ENCODE measurements at places on chromosomes 1 and 21. TPM values are rescaled to one million over a fixed set of nuclear protein-coding genes. Genes with fewer than 3 reads are reported as not detected.

DNA sequence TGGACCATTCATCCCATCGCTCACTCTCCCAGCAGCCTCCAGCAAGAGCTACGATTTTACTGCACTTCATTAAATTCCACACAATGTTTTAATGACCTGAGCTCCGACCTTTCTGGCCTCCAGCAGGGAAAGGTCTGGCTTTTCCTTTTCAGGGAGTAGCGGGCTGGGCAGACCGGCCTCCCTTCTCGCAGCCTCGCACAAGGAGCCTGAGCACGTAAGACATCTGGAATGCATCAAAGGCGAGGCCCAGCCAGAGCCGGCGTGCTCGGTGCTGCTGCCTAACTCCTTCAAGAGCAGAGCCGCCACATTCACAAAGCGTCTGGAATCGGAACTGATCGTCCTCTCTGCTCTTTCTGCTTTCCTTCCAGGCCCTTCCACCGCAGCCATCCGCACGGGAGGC, 32.5 kb upstream of the FHAD1 start:
- DNase-seq, result peak; percentile 56

DNA sequence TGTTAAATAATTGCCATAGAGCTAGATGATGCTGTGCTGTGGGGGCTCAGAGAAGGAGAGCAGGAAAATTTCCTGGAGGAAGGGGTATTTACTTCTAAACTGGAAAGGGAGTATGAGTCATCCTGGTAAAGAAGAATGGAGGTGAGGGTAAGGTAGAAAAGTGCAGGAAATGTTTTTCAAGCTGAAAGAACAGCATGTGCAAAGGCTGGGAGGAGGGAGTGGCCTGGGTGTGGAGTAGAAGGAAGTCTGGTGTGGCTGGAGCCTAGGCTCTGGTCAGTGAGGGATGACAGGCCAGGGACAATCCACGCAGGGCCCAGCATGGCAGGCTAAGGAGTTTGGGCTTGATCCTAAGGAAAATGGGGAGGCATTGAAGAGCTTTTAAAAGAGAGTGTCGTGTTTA, 45.9 kb downstream of the MATN1 start:
- no peak for DNase-seq

DNA sequence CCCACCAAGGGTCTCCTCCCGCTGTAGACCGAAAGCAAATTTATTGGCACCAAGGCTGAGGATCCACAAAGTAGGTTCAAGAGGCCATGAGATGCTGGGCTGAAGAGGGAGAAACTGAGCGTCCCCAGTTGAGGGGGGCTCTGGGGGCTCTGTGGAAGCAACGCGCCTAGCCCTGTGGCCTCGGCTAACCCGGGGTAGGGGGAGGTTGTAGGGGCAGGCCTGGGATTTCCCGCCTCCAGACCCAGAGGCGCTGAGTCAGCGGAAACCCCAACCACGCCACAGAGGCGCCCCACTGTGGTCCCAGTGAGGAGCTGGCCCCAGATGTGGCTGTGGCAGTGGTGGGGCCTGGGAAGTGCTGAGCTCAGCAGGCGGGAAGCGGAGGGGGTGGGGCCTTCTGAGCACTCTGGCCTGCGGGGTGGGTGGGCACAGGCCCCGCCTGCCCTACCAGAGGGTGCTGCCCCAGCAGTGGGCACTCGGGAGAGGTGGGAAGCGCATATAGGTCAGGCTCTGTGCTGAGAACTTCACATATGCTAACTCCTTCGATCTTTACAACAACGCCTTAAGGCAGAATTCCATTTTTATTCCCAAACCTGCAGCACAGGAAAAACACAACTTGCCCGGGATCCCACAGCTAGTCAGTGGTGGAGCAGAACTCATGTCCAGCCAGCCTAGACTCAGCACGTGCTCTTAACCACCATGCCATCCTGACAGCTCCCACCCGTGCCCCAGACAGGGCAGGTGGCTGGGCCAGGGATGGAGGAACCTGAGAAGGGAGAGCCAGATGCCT, 1.5 kb upstream of the COL16A1 start:
- DNase-seq, result peak; percentile 56

DNA sequence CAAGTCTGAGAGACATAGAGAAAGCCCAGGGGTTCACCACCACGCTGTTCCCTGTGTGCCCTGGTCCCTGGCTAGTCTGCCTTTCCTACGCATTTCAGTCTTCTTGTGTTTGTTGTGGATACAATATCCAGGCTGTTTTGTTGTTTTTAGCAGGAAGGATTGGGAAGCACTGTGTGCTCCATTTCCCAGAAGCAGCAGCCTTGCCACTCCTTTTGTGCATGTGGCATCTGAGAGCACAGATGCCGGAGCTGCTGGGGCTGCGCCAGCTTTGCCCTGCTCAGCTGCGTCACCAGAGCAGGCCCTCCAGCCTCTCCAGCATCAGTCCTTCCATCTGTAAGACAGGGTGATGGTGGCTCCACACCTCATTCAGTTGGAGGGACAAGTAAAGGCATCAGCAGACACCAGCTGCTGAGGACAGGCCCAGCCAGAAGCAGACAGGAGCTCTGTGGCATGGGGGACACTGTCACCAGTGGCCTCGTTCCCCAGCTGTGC, 94.4 kb upstream of the COL6A1 start:
- peak; percentile 52 for DNase-seq

The ZNF124 gene
- total RNA-seq, result 8.3 TPM
